Esophagus squamous epithelium (tissue), 5 donors: ENCODE measurements at places on chromosomes 3 and 15.

DNA sequence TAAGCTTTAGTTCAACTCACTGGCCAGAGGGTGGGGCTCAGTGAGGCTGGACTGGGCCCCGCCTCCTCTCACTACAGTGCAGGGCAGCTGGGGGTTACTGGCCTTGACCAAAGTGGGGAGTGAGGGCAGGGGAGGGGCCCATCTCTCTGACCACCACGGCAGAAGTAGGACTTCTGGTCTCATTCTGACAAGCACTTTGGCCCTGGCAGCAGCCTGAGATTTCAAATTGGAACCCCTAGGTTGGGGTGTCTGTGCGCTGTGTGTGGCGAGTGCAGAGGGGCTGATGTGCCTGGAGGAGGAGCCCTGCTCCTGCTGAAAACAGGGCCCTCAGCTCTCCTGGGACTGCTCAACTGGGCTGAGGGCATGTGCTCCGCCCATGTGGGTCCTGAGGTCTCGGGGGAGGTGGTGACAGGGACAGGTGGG, 60.3 kb upstream of the RPL32 start:
- no peak for DNase-seq

GRCh38 chr3:39278616-39278935, 1.3 kb downstream of the CX3CR1 start:
- DNase-seq = no peak

DNA sequence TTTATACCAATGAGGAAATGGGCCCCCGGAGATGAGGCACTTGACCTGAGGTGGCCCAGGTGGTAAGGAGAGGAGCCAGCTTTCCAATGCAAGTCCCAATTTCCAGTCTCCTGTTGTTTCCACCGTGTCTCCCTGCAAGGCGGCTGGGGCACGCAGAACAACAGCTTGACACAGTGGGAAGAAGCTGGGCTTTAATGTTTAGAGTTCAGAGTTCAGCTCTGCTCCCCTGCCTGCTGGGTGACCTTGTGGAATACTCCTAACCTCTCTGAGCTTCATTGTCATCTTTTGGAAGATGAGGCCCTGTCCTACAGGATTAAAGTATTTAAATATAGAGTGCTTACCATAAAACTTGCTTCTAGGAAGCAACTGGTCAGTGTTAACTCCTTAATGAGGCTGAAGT, 80.3 kb downstream of the SMAD3 start:
- DNase-seq = no peak

DNA sequence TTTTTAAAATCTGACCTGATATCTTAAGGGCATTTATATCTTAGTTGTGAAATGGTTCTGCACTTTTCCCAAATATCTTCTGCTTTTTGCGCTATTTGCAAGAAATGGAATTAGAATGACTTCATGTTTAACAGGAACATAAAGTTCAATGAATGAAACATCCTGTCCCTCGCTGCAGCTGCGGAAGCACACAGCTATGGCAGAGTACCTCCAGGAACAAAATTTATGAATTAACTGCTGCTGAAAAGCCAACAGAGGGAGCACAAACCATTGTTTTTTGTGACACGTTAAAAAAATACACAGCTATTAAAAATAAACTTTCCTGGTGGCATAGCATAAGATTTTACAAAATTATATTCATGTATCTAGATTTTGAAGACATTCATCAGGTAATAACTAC, 404.4 kb upstream of the MDFIC2 start:
- no peak for DNase-seq

DNA sequence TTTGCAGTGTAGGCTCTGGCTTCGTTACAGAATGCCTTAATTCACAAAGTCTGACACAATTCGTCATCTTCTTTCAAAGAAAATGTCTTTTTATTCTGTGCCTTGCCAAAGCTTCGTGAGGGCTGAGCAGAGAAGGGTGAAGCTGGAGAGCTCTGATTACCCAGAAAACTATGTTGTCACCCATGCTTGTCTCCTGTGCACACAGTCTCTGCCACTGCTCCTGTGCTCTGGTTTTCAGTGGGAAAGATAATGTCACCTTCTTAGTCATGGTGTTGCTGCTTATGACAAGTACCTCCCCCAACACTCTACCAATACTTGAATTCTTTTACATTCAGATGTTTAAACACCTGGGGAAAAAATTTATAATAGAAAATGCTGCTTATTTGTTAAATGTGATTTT, 509.2 kb upstream of the GRM7 start:
- DNase-seq = no peak

DNA sequence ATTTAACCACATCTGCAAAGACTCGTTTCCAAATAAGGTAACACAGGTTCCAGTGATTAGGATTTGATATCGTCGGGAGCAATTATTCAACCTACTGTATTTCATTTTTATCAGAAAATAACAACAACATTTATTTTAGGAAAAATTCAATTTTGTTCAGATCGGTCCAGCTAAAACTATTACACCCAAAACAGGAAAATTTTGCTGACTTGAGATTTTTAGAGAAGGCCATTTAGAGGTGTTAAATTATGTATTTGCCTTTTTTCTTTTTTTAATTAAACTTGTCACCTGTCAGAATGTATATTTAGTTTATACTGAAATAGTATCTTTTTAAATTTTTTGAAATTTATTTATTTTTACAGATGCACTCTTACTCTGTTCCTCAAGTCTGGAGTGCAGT, 81.3 kb downstream of the ARHGAP31 start:
- DNase-seq = no peak

- DNase-seq = no peak
Measured at GRCh38 chr3:129353589-129353941, 74.9 kb downstream of the EFCAB12 start.

- no peak for DNase-seq
Measured at GRCh38 chr15:52699457-52699856, 20.3 kb upstream of the ATOSA start.

DNA sequence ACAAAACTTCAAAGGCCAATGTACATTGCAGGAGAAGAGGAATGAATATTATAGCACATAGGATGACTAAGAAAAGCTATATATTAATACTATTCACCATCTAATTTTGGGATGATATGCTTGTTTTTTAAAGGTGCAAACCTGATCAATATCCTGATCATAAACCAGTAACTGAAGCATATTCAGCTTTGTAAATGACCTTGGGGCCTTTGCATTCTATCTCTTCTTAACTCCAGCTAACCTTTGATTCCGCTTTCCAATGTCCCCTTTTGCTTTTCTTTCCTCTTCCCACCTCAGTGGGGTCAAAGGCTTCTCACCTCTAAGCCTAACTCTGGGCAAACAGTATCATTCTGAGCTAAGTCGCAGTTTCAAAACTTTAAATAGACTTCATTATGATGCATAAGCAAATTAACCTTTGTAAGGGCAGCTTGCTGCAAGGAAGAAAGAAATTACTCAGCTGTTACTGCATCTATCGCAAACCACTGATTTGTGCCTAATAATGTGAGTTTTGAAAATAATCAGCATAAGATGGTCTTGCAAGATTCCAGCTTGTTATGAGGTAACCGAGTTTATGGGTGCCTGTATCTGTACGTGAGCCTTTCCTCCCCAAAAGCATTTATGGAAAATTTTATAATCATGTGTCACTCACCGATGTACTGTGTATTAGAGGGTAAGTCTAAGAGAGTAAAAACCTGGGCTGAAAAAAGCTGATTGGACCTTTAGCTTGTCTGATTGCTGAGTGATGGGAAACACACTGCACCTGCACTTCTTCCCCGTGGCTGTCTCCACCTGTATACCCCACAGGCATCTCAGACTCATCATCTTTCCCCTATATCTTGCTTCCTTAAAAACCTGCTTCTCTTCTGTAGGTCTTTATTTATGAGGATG, 116.8 kb downstream of the TPRG1 start:
- no peak for DNase-seq

GRCh38 chr3:12601072-12601471, 44.2 kb downstream of the MKRN2 start:
- DNase-seq = no peak

GRCh38 chr15:74724570-74725224, 631 bp downstream of the CYP1A1 start:
- no peak for DNase-seq

DNA sequence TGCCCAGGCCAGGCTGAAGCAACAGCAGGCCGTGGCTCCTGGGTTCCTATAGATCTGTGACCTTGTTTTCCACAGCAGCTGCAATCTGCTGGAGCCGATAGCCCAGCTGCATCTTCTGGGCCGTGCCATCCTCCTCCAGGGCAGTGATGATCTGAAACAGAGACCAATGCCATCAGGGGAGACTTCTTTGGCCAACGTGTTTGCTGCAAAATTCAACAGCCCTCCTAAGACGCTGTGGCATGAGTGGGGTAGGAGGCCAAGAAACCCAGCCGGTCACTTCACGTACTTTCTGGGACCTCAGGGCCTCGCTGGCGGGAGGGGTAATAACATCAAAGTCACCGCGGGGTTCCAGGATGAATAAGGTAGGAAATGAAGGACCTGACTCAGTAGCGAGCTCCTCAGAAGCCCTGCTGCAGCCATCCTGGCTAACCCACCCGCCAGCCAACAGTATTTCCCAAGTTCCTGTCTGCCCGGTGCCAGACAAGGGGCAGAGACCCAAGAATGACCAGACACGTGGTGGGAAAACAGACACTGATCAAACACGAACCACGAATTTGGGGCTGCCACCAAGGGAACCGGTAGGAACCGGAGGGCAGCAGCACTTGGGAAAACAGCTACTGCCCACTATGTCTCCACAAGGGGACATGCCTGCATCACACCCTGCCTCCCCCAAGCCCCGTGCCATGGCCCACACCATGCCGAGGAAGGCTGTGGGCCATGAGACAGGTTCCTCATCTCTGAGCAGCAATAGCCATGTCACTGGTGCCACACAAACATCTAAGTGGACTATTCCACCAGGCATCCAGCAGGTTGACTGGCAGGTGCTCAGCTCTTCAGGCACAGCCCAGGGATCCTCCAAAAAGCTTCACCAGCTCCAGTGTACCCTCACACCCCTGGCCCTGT, 25.2 kb downstream of the PLXNB1 start:
- DNase-seq = no peak

GRCh38 chr3:67947808-67948508, 293.5 kb upstream of the SUCLG2 start:
- DNase-seq = no peak

- no peak for DNase-seq
Measured at GRCh38 chr3:134294302-134295280, 43.9 kb upstream of the RYK start.

GRCh38 chr15:81410318-81410753, 36.3 kb upstream of the TMC3 start:
- DNase-seq = no peak

DNA sequence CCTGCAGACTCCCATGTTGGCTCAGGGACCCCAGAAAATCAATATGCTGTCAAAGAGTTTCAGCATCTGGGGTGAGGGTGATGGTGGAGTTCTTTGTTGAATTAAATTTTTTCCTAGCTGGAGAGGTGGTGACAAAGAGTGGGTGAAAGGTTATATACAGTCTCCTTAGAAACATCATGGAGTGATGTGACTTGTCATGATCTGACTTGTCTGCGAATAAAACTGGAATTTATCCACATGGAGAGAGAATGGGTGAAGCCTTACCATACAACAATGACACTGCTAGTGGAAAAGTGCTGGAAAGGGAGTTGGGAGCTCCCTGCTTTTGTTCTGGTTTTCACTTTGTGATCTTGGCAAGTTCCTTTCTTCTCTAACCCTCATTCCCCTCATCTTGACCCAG, 75.0 kb downstream of the ARNT2 start:
- no peak for DNase-seq

- no peak for DNase-seq
Measured at GRCh38 chr3:45553469-45553974, 41.0 kb upstream of the LIMD1 start.

DNA sequence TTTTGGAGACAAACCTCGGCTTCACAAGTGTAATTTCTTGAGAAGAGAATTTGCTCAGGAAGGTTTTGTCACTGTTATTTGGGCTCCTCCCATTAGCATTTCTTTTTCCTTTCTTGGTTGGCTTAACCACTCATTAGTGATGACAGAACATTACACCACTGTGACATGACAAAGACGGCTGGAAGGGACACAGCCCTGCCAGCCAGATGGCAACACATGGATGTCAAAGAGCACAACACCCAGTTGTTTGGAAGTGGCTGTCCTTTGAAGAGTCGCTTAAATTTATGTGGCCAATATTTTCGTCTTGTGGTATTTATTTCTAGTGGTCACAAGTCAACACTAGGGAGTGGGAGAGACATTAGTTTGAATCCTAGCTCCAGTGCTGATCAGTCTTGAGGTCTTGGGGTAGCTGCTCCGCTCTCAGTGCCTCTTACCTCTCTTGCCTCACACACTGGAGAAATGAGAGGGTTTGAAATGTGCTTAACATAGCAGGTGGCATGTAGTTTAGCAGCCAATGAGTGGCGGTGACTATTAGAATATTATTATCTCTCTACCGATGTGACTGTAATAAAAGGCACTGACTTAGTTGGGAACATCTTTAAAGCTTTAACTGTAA, 92.8 kb downstream of the FRMD4B start:
- DNase-seq = no peak

- no peak for DNase-seq
Measured at GRCh38 chr3:37221407-37221806, 47.0 kb upstream of the LRRFIP2 start.

DNA sequence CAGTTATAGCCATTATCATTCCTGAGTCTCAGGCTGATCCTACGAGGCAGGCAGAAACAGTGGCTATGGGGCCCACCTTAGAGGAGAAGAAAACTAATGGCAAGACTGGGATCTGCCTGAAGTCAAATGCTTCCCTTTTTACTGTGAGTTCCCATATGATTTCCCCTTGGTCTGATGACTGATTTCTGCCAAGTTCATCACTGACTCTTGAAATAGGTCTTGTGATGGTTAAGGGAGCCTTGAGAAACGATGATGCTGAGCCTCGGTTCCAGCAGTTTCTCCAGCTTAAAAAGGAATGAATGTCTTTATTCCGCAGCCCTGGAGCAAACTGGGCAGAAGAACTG, 29.4 kb upstream of the LDHAL6B start:
- no peak for DNase-seq

DNA sequence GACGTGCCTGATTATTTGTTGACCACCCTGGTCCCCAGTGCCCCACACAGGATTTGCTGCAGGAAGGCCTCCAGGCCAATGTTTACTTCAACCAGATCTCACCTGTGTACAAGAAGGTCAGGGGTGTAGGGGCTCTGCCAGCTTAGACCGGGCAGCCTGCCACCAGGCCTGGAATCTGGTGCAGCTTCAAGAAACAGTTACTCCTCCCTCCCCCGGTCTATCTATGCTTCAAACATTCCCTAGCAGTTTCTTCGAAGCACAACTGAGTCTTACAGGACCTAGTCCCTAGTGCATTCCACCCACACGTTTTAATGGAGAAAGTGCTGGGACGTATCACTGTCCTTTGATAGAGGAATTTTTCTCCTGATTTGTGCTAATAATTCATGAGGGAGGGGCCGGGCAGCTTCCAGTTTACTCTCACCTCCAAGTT, 8.0 kb downstream of the SH3BP5 start:
- no peak for DNase-seq

GRCh38 chr3:42780892-42781700, 8.0 kb upstream of the CCDC13 start:
- no peak for DNase-seq

- no peak for DNase-seq
Measured at GRCh38 chr3:64188810-64189560, 36.3 kb downstream of the PRICKLE2 start.

GRCh38 chr3:3023111-3023745, 86.9 kb downstream of the IL5RA start:
- DNase-seq = no peak
